ENCODE measurements at places on chromosomes 5 and 9. TPM values are rescaled to one million over a fixed set of nuclear protein-coding genes. Genes with fewer than 3 reads are reported as not detected.

Gene PRLR
- total RNA-seq: 0.39 TPM

Gene NFIB
- total RNA-seq: 11.1 TPM

Gene RNF183
- not detected for total RNA-seq

Gene FOXD1
- 25.4 TPM for total RNA-seq

Gene OR1J2
- total RNA-seq: not detected

Gene KCNT1
- total RNA-seq: not detected

Gene MYOT
- total RNA-seq: not detected

Gene FOXD4L5
- 0.11 TPM for total RNA-seq

Gene DMRT3
- not detected for total RNA-seq

Gene RARS1
- total RNA-seq: 94.3 TPM

Gene CDH9
- total RNA-seq: not detected

Gene ZNG1F
- total RNA-seq: 14.3 TPM

Gene GPX8
- 41.5 TPM for total RNA-seq
